ENCODE measurements at places on chromosomes 2 and 18.

DNA sequence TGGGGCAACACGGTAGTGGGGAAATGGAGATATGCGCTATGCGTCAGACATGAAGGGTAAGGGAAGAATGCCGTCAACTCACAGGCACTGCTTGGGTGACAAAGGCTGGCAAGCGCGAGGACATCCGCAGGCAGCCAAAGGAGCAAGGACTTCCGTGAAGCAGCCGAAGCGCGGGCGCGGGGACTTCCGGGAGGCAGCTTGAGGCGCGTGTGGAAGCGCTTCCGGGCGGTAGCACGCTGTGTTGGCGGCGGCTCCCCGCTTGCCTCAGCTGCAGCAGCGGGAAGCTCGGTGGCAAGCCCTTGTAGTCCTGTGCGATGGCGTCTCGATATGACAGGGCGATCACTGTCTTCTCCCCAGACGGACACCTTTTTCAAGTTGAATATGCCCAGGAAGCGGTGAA lies at the start of gene PSMA8:
TSS of gene PSMA8 (plus strand) at position 218 of the 400 bp plus-strand sequence. CDS start at position 315, 97 bp downstream.
- DNase-seq, result no peak

GRCh38 chr2:85429213-85429923 lies 10.9 kb downstream of the SH2D6 start:
- no peak for DNase-seq

DNA sequence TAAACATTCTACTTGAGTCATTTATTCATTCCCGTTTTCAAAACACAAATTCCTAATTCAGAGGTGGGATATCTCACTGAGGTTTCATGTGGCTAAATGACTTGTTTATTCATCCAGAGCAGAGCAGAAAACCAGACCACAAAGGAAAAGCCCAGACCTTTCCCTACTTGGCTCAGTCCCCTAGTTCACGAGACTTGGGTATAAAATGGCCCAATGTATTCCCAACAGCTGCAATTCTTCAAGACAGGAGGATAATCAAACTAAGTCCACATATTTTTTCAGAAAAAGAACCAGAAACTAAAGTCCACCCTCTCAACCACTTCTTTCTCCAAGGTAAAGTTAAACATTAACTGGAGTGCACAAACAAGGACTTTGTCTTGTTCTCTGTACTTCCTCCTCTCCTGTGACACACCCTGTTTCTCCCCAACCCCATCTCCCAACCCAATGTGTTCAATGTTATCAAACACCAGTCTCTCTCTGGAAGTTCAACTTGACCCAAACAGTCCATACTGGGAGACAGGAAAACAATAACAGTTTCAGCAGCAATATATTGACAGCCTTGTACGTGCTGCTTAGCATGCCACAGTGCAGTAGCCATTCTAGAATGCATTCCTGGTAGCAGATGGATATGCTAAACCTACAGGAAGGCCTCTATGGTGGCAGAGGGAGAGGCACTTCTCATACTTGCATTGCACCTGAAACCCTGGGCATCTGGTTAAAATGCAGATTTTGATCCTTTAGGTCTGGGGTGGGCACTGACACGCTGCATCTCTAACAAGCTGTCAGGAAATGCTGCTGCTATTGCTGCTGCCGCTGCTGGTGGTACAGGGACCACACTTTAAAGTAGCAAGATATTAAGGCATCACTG lies 110.7 kb downstream of the INO80D start:
- no peak for DNase-seq

GRCh38 chr2:27461118-27461517 lies 18.9 kb downstream of the KRTCAP3 start:
- DNase-seq, result no peak

DNA sequence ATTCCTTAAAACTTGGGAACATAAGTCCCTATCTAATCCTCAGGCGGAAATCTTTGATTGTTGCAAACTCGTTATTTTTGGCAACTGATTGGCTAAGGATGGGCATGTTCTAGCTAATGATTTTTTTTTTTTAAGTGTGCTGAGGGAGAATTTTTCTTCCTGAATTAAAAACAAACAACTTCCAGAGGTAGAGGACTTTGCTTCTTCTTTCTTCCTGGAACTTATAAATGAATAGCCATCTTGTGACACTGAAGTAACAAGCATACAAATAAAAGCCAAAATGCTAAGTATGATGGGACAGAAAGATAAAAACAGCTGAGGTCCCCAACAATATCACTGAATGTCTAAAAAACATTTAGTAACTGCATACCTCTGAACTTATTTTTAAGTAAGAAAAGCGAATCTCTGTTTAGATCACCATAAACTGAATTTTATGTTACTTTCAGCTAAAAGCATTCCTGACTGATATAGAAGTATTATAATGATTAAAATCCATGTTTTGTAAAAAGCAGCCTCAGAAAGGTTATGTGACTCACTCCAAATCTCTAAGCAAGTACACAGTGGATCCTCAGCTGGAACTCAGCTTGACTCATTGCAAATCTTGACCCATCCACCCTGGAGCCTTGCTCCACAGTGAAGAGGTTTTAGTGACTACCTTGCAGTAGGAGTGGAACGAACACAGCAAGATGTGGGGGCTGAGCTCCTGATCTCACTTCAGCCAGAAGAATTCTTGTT lies 344.4 kb downstream of the CLIP4 start:
- no peak for DNase-seq

DNA sequence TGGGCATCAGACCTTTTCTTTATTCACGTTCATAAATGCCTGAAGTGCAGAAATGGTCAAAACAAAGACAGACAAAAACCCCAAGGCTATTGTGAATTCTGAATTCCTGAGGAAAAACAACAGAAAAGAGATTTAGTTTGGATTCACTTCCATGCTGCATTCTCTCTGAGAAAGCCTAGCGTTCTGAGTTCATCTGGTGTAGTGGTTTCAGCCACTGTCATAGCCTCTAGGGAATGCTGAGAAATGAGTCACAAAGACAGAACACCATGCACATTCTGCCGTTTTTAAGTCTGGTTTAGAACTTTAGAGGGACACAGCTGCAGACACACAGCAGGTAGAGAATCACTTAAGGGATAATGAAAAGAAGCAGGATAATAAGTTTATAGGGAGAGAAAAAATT lies 93.8 kb downstream of the LRP1B start:
- DNase-seq, result no peak

- no peak for DNase-seq
Measured at GRCh38 chr2:120401275-120402066, 55.5 kb downstream of the INHBB start.

- DNase-seq, result no peak
Measured at GRCh38 chr2:219728991-219729487, 101.6 kb downstream of the SLC4A3 start.

- DNase-seq, result no peak
Measured at GRCh38 chr18:23575309-23575651, 11.0 kb downstream of the NPC1 start.

GRCh38 chr2:100409461-100409860 lies 8.0 kb downstream of the CHST10 start:
- no peak for DNase-seq

GRCh38 chr2:237341872-237342271 lies 72.1 kb downstream of the COL6A3 start:
- no peak for DNase-seq

GRCh38 chr2:31246184-31246852 lies 12.4 kb downstream of the EHD3 start:
- DNase-seq, result no peak

DNA sequence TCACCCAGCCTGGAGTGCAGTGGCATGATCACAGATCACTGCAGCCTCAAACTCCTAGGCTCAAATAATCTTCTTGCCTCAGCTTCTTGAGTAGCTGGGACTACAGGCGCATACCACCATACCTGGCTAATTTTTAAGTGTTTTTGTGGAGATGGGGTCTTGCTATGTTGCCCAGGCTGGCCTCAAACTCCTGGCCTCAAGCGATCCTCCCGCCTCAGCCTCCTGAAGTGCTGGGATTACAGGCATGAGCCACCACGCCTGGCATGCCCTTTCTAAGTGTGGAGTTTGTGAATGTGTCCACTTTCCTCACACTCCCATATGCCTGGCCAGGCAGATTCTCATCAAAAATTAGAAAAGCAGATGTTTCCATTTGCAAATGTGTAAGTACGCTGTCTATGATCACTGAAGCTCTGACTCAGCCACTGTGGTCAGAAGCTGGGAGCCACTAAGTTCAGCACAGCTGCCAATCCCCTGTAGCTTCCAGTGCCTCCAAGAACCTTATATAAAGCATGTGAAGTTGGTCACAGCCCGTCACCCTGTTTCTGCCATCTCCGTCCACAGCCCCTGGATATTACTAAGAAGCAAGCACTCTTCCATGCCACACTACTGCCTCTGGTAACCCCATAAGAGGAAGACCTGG lies 155.4 kb downstream of the FAM210A start:
- no peak for DNase-seq

DNA sequence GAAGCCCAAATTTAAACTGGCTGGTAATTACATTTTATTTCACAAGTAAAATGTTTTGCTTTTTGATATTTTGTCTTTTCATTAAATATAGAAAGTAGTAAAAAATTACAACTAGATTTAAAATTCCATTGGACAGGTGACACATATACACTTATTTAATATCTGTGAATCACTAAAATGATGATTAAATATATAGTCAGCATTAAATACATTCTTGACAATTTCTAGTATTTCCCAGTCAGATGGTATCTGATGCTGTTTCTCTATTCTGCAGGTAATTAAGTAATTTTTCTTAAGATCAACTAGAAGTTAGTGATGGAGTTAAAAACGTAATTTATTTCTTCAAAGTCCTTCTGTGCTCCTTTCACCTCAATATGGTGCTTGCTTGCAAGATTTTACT lies 237.8 kb downstream of the LRRTM4 start:
- DNase-seq, result no peak

- DNase-seq, result no peak
Measured at GRCh38 chr2:221716426-221717303, 144.6 kb upstream of the EPHA4 start.

DNA sequence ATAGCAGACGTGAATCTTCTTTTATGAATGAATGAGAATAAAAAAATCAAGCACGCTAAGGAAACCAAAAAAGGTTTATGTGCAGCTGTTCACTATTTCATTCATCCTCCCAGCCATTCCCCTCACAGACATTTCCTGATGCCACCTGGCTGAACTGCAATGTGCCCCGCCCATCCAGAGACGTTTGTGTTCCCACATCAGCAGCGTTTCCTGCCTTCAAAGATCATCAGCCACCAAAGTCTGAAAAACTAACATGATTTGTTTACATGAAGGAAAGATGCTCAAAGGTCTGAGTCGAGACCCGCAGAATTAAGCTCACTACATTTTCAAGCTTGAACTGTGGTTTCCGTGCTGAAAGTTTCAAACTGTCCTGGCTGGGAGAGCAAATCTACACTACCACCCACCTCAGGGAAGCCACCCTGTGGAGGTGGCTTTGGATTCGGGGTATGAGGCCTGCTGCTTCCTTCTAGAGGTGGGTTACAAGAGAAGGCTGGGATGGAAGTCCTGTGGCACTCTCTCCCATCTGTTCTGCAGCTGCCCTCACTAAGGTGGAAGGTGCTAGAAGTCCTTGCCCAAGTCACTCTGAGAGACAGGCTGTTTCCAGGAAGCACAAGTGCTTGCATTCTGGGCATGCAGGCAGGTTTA lies 201.3 kb upstream of the OSR1 start:
- DNase-seq, result no peak

DNA sequence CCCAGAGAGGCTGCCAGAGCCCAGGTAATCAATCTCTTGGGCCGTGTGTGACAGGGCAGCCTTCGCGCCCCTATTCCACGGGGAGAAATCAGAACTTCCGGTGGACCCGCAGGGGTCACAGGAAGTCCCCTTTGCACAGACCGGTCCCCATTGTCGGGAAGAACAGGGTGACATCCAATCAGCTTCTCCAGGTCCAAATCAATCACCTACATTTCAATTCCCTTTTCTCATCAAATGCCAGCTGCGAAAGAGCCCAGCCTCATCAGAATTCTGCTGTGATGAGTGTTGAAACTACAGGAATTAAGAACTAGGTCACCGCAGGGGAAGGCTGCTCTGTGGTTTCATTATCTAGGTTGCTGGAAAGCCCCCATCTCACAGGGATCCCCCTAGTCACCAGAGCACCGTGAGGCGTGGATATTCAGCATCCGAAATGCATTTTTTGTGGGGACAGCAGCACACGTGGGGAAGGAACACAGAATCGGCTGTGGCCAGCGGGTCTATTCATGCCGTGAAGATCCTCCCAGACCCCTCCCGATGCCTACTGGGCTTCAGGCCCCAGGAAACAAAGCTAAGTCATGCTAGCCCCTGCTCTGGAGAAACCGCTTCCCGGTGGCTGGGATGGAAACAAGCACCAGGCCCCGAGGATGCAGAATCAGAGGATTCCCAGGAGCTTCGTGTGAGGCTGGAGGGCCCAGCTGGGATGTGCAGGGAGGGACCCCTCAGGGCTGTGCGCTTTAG lies 193.7 kb upstream of the ID2 start:
- DNase-seq, result peak; percentile 76
